ENCODE measurements at places on chromosomes 6 and 20.

DNA sequence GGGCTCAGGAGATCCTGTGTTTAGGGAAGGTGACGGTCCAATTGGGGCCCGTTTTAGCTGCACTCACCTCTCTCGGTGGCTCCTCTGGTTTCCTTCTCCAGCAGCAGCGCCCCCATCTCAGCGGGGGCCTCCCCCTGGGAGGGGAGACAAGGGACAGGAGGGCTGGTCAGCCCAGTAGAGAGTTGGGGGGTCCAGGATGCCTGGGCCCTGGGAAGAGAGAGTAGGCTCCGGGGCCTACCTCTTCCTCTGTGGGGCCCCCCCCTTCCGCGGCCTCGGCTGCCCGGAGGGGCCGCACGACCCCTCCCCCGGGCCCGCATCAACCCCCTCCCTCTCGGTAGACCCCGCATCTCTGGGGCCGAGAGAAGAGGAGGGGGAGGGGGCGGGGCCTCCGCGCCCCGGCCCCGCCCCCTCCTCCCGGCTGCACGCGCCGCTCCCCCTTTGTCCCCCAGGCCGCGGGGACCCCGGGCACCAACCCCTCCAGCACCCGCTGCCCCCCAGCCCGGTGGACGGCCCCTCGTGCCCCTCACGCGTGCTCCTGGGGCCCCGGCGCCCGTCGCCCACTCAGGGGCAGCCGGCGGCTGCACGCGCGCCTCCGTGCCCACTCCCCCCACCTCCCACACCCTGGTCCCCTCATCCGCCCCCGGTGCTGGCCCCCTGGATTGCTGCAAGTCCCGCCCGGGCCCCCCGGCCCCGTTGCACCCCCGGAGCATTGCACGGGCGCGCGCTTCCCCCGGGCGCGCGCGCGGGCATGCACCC is 464 bp downstream of the EHMT2 start:
- no peak for DNase-seq

DNA sequence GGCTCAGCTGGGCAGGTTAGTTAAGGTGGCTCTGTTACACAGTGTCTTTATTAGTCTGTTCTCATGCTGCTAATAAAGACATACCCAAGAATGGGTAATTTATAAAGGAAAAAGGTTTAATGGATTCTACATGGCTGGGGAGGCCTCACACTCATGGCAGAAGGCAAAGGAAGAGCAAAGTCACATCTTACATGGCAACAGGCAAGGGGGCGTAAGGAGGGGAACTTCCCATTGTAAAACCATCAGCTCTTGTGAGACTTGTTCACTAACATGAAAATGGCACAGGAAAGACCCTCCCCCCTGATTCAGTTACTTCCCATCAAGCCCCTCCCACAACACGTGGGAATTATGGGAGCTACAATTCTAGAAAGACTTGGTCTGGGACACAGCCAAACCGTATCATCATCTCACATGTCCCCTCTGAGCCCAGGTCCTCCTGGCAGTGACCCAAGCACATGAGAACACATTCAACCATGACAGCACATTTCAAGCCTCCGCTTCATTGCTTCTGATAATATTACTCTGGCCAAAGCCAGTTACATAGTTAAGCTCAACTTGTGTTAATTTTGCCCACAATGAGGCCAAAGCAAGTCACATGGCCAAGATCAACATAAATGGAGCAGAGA is 383.9 kb downstream of the PLCB1 start:
- no peak for DNase-seq

DNA sequence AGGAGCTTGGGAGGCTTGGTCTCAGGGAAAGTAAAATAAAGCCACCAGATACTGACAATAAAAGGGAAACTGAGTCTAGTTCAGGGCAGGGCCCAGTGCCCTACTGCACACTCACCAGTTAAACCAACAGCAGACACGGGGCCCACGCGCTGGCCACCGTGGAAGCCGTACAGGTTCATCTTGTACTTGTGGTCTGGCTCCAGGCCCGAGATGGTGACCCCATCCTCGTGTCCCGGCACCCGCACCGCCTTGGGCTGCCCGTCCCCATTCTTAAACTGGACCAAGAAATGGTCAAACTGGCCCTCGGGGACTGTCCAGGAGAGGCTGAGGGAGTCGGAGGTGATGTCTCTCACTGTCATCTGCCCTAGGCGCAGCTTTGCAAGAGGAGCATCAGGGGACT is 26.5 kb downstream of the CYP21A2 start:
- DNase-seq, result no peak

DNA sequence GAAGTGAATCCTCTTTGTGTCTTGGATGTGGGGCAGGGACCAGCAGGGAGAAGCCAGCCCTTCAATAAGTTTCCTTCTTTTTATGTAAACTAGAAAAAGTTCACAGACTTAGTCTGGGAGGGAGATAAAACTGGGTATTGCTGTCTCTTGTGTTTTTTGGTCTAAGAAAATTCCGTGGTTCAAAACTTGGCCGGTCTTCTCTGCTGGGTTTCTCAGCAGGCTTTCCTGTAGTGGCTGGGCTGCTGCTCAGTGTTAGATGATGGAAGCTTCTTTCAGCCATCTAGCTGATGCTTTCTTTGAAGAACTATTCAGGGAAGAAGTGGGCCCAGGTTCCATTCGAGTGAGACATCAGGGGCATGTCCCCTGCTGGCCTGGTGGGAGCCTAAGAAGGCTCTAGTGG is 70.7 kb upstream of the SCP2D1 start:
- no peak for DNase-seq

DNA sequence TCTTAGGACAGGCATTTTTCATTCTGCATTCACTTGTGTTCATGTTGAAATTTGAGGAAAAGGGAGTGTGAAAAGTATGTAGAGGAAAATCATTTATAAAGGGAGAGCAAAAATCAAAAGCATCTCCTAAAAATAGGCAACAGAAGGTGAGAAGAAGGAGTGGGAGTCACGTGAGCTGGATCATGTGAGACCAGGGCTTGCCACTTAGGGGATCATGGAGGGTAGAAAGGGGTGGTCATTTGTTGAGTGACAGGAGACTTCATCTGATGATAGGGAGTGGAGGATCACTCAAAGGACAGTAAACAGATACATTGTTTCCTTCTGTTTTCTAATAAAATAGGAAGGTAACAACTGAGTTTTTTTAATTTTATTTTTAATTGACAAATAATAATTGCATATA is 17.1 kb downstream of the RBM24 start:
- no peak for DNase-seq

DNA sequence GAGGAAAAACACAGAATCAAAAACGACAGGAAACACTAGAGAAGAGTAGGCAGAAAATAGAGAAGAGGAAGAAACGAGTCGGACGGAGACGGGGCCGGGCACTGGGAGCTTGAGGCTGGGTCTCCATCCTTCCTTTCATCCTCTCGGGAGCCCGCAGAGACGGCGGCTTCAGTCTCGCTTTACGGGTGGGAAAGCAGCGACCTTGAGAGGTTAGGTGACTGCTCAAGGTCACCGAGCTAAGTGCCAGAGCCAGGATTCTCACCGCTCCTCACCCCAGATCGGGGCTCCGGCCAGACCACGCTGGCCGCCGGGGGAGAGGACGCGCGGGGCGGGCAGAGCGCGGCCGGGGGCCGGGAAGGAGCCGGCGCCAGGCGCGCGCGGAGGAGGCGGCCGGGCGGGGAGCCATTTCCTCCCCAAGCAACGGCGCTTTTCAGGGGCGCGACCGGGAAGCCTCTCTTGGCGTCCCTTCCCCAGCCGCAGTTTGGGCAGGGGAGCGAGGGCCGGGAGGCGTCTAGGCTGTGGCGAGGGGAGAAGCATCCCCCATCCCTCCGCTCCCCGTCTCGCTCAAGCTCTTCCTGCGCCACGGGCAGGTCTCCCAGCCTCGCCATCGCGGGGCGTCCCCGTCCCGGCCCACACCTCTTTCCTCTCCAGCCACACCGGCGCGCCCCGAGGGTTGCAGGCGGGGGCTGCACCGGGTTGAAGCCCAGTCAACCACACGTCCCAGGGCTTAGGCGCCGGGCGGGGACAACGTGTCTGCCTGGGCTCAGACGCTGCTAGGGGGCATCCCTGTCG is 24.1 kb upstream of the MAP3K7 start:
- no peak for DNase-seq

GRCh38 chr6:27161946-27162603 is 85.4 kb upstream of the PRSS16 start:
- no peak for DNase-seq

GRCh38 chr20:62661647-62662046 is 19.3 kb downstream of the SLCO4A1 start:
- no peak for DNase-seq

GRCh38 chr20:58839991-58840747 is 10.5 kb downstream of the GNAS-AS1 start:
- no peak for DNase-seq

- DNase-seq, result no peak
Observed at GRCh38 chr6:149831308-149831820, 32.8 kb downstream of the LRP11 start.

- DNase-seq, result no peak
Observed at GRCh38 chr6:168554472-168554871, 113.5 kb downstream of the SMOC2 start.

GRCh38 chr20:53866794-53867740 is 203.3 kb downstream of the BCAS1 start:
- DNase-seq, result peak; percentile 86

DNA sequence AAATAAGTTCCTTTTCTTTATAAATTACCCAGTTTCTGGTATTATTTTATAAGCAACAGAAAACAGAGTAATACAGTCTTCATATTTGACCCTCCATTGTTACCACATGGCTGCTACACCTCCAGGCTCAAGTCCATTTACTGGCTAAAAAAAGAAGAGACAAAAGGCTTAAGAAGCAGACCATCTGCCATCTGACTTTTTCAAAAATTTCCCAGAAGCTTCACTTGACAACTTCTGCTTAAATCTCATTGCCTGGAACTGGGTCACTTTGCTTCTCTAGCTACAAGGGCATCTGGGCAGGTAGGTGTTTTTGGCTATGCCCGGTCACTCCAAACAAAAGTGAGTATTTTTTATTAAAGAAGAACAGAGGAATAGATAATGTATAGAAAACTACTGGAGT is 118.0 kb downstream of the GRM1 start:
- DNase-seq, result no peak

- DNase-seq, result no peak
Observed at GRCh38 chr6:25006565-25007001, 70.8 kb upstream of the RIPOR2 start.

DNA sequence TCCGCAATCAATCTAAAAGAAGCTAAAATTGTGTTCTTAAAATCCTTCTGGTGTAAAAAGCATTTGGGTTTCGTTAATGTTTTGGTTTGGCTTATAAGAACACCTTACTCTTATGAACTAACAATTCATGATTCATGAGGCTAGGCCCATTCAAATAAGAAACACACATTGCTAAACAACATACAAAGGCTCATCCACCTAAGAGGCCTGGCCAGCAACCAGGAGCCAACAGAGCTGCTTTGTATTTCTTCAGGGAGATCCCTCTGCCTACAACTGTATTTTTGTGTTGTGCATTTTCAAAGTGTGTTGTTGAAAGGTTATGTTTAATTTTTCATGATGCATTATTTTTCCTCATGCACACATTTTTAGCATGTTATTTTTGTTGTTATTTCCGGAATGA is 98.6 kb downstream of the PTPRK start:
- DNase-seq, result no peak

DNA sequence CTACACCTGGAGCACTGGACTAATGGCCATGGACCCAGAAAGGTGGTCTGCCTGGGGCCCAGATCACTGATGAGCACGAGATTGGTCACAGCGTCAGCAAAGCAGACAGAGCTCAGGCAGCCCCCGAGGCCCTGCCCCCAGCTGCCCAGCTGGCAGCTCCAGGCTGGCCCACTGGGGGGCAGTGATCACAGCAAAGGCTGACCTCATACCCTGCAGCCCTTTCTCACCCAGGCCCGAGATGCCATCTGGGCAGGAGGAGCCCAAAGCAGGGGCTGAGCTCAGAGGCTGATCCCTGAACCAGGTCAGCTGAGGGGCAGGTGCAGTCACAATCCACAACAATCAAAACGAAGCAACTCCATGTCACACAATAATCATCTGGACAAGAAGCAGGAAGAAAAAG is 4.1 kb downstream of the MAP1LC3A start:
- no peak for DNase-seq

DNA sequence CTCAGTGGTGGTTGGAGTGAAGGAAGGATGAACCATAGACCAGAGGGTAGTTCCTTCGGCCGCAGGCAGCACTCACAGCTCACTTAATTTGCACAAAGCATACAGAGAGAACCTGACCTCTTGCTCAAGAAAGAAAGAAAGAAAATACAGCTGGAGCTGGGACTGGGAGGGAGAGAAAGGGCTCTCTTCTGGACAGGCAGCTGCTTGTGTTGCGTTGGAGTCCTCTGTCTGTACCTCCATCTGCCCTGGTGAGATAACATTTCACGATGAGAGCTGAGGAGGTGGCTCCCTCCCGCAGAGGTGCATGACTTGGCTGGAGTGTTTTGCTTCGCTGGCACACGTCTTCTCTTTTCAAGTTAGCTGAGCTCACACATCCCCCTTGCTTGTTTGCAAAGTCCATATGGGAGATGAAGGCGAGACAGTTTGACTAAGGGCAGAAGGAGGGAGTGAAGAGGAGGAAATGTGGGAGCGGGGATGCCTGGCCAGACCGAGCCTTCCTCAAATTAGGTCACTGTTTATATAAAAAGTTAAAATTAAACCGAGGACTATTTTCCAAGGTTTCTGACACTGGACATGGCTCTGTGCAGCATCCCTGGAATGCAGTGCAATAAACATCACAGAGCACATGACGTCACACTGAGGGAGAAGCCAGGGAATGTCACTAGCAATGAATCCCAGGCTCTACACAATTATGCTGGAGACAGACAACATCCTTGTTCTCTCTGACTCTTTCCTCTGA is 359.4 kb downstream of the CD83 start:
- DNase-seq, result no peak

DNA sequence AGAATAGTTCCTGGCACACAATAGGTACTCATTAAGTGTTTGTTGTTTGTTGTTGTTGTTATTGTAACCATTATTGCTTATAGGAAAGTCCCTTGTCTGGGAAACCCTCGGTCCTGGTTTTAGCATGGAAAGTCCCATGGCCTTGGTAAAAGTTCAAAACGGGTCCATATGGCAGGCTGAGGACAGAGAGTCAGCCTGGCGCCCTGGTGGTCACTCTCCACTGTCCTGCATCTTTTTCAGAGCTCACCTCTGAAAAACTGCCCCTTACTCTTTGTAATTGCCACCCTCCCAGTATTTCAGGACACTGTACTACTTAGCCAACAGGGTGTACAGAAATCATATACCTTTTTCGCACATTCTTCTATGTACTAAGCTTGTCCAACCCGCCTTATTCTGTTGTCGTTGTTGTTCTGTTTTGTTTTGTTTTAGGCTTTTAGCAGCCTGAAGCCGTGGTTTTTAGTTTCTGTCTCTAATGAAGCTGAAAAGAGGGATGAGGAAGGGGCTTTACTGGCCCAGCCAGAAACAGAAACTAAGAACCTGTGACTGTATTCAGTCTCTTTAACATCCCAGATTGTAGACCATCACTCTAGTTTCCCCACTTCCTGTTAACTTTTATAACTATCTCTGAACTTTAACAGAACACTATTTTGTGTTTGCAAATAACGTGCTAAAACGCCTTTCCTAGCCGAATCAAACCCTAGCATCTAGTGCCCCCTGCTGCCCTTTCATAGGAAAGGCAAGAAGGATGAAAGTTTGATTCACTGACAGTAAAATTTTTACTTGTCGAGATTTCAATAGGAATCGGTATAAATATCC is 7.6 kb upstream of the TMEM14A start:
- peak; percentile 66 for DNase-seq
